ENCODE measurements at places on chromosomes 1 and 21. TPM values are rescaled to one million over a fixed set of nuclear protein-coding genes. Genes with fewer than 3 reads are reported as not detected.

The TXNDC12 gene
- 21.7 TPM for total RNA-seq

The ST6GALNAC5 gene
- 135 TPM for total RNA-seq

The CCDC27 gene
- total RNA-seq = not detected

The A3GALT2 gene
- not detected for total RNA-seq

The DENND2C gene
- total RNA-seq = 3.6 TPM

The UBL4B gene
- total RNA-seq = 7.5 TPM

Data from hair follicle dermal papilla cell (primary cell).